ENCODE measurements at places on chromosomes 7 and 10.

- no peak for DNase-seq
Measured at GRCh38 chr10:132421847-132422751, 25.1 kb downstream of the PWWP2B start.

GRCh38 chr10:124450012-124450782 lies at the start of gene NKX1-2:
TSS of gene NKX1-2 (minus strand) at chr10:124450035. CDS start at chr10:124449943, 92 bp downstream.
- no peak for DNase-seq

DNA sequence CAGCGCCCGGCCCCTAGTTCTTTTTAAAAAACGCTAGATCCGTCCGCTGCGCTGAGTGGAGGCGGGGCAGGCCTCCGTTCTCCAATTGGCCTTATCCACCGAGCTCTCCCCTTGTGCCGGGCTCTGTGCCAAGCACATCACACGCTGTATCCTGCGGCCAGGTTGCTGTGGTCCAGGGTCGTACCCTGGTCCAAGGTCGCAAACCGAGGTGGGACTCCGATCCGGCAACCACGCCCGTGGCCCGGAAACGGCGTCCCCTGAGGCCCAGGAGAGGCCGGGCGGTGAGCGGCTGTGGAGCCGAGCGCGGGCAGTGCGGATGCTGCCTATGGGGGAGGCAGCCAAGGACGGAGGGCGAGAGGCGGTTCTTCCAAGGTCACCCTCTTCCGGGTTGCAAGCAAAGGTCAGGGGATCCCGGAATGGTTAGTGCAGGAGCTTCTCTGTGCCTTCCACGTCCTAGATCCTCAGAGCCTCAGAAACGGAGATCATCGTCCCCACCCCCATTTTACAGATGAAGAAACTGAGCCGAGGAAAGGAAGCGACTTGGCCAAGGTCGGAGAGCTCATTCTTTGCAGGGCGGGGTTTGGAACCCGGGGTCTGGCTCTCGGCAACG lies 72.4 kb upstream of the LRRC4 start:
- peak; percentile 24 for DNase-seq

GRCh38 chr10:25094590-25094989 lies 78.2 kb downstream of the THNSL1 start:
- DNase-seq = no peak

DNA sequence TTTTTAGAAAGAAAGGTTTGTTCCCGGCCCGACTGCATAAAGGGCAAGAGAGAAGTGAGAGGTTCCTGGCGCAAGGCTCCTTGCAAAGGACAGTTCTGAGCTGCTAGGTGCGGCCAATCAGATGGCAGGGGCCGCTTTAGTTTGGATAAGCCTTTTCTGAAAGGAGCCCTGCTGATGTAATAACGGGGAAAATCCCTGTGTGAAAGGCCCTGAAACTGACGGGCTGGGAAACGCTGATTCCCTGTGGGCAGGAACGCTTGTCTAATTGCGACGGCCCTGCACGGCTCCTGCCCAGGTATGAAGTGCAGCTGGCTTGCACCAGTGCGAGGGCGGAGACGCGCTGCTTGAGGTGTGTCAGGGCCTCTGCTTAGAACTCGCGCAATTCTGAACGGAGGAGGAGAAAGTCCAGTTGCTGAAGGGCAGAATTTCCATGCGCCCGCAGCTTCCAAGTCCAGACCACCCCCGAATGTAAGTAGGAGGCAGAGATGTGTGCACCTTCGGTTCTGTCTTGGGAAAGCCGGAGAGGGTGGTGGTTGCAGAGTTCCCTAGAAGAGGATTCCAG lies 30.5 kb downstream of the TACC2 start:
- no peak for DNase-seq

GRCh38 chr10:84015877-84016595 lies 123.3 kb upstream of the GHITM start:
- DNase-seq = no peak

GRCh38 chr7:54674891-54675290 lies 84.1 kb downstream of the SEC61G start:
- DNase-seq = no peak

GRCh38 chr10:24926557-24926956 lies 25.8 kb downstream of the PRTFDC1 start:
- DNase-seq = no peak

- DNase-seq = no peak
Measured at GRCh38 chr7:41316410-41316809, 386.5 kb downstream of the INHBA start.

- no peak for DNase-seq
Measured at GRCh38 chr7:88522771-88523293, 216.1 kb upstream of the STEAP4 start.

- DNase-seq = no peak
Measured at GRCh38 chr10:108911814-108912541, 1011.3 kb downstream of the XPNPEP1 start.

GRCh38 chr7:115297656-115298055 lies 375.8 kb downstream of the MDFIC start:
- no peak for DNase-seq
